CD4-positive, alpha-beta T cell treated with Interleukin-17A for 1 hour (primary cell): ENCODE measurements at places on chromosomes 7 and 10.

GRCh38 chr7:138506764-138507163 lies 46.7 kb downstream of the TRIM24 start:
- DNase-seq = no peak

DNA sequence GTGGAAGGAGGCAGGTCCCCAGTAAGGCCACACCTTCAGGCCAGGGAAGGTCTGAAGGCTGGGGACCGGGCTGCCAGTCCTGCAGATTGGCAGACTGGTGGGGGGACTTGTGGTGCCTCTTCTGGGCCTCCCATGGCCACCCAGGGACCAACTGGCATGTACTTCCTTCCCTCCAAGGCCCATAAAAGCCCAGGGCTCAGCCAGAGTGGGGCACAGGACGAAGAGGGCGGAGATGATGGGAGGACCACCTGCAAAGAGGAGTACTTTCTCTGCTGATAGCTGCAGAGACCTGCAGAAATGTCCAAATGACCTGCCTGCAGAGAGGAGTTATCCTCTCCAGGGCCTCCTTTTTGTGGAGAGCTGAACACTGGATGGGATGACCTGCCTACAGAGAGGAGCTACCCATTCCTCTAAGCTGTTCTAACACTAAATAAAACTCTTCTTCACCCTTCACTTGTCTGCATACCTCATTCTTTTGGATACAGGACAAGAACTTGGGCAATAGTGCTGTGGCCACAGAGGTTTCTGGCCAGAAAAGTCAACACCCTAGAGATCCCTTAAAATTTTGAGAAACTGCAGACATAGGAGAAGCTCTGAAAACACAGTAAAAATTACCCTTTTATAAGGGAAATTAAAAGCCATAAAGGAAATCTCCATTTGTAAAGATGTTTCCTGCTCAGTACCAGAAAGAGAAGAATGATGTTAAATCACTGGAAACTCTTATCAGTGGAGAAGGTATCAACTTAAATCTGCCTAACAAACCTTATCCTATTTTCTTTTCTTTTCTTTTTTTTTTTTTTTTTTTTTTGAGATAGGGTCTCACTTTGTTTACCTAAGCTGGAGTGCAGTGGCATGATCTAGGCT lies 20.7 kb upstream of the PRF1 start:
- no peak for DNase-seq

- peak; percentile 19 for DNase-seq
Observed at GRCh38 chr7:139648941-139649425, 125.5 kb downstream of the CLEC2L start.

- DNase-seq = no peak
Observed at GRCh38 chr10:44566786-44567185, 181.9 kb upstream of the CXCL12 start.

- DNase-seq = peak; percentile 73
Observed at GRCh38 chr7:137898839-137899721, 52.3 kb upstream of the DGKI start.
